ENCODE measurements at places on chromosomes 7 and 10. TPM values are rescaled to one million over a fixed set of nuclear protein-coding genes. Genes with fewer than 3 reads are reported as not detected.

The PTF1A gene
- not detected for total RNA-seq

The RELN gene
- 1.4 TPM for total RNA-seq

The NIPSNAP2 gene
- 258 TPM for total RNA-seq

The CRHR2 gene
- total RNA-seq = not detected

The FEZF1 gene
- not detected for total RNA-seq

The NODAL gene
- total RNA-seq = not detected

The NXPH1 gene
- total RNA-seq = not detected

The VGF gene
- total RNA-seq = not detected

The NUTM2E gene
- total RNA-seq = 0.19 TPM

The WDFY4 gene
- total RNA-seq = 2.4 TPM

The STEAP2 gene
- total RNA-seq = 46.3 TPM

The SLC25A28 gene
- 50.6 TPM for total RNA-seq

GRCh38 chr10:30188556-30189237 lies 129.3 kb upstream of the JCAD start:
- no peak for DNase-seq

- DNase-seq = peak; percentile 89
Measured at GRCh38 chr10:42866115-42866995, 83.8 kb downstream of the BMS1 start.

- peak; percentile 23 for DNase-seq
Measured at GRCh38 chr7:94391726-94392392, 2.8 kb upstream of the COL1A2 start.

DNA sequence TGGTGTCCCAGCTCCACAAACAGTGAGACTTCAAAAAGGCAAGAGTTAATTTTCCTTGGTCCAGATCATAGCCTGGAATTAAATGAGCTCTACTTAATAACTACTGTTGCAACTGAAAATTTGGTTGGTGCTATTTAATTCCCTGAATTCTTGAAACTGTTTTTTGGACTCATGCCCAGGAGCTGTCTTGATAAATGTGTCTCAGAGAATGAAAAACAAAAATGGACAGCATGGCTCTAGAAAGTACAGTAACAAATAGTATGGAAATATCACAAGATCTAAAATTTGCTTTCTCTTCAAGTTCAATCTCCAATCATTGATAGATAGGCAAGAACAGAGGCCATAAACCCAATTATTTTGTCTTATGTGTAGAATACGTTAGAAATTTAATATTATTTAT lies 42.5 kb downstream of the CCDC71L start:
- no peak for DNase-seq

DNA sequence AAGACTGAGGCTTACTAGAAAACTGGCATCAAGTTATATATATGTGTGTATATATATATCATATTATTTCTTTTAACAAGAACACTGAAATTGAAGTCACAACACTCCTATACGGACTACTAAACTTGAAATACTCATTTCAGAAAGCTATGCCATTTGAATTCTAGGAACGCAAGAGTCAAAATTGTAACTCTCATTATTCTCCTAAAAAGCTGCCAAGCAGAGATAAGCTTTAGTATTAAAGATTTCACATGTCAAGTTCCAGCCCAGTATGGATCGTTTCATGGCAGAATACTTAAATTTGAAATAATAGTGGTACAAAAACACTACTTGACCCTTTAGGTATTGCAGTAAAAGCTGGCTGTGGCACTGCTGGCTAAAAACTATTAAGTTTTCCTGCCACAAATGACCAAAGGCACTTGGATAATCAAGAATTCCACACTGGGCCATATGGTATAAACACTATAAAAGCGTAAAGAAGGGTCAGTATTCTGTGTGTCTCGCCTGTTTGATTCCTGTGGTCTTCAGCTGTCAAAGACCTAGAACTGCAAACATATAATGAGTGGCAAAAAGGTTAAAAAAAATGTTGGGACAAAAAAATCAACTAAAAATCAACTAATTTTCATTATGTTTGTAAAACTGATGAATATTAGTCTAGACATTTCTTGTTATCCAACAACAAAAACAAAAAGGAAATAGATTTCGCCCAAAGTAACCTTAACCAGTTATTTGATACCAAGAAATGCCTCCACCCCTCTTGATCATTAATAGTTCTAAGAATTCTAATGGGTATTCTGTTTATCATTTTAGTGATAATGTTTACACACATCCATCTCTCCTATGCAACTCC lies 2.4 kb downstream of the CCDC71L start:
- DNase-seq = no peak

- no peak for DNase-seq
Measured at GRCh38 chr10:74223755-74224529, 72.9 kb downstream of the ADK start.

- no peak for DNase-seq
Measured at GRCh38 chr7:76261931-76262330, 40.5 kb upstream of the HSPB1 start.

DNA sequence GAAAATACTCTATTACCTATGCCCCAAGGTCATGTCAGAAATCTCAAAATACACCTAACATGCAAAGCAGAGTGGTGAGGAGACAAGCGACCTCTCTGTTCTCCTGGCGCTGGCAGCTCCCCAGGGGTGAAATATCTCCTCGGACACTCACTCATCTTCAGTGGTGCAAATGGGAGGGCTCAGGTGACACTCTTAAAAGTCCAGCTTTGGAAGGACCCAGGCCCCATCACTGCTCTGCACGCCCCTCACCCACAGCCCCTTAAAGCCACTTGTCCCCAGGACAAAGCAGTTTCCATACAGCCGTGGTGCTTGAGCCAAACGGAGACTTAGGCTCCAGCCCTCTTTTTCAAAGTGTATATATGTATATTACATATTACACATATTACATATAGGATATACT lies 12.4 kb downstream of the PRKAG2 start:
- DNase-seq = no peak

GRCh38 chr7:117114272-117114671 lies 161.0 kb downstream of the ST7 start:
- DNase-seq = no peak

- no peak for DNase-seq
Measured at GRCh38 chr10:269440-270074, 134.3 kb downstream of the ZMYND11 start.

- no peak for DNase-seq
Measured at GRCh38 chr7:27149842-27150567, 2.4 kb downstream of the HOXA3 start.

DNA sequence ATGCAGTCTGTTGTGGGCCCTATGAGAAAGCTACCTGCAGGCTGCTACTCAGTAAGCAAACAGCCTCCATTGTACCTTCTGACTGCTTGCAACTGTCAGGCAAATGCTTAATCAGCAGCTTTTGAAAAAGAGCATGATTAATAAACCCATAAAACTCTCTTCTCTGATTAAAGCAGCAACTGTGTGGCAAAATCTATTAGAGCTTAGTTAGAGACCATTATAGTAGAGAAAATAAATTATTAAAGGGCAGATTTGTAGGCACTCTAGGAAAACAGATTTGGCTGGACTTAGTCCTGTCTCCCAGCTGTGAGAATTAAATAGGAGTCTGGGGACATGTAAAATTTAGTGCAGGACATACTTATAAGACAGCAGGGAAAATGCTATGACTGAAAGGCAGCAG lies 132.5 kb upstream of the WNT16 start:
- DNase-seq = no peak

- peak; percentile 83 for DNase-seq
Measured at GRCh38 chr10:36188080-36188453, 546.0 kb upstream of the FZD8 start.

- DNase-seq = no peak
Measured at GRCh38 chr7:47743965-47744591, 162.2 kb upstream of the TNS3 start.

- no peak for DNase-seq
Measured at GRCh38 chr10:17316488-17317170, 88.6 kb downstream of the VIM start.

- no peak for DNase-seq
Measured at GRCh38 chr10:44390585-44391072, 5.7 kb upstream of the CXCL12 start.

GRCh38 chr10:63760708-63761047 lies 239.5 kb downstream of the REEP3 start:
- no peak for DNase-seq

GRCh38 chr7:141640239-141640840 lies 61.6 kb downstream of the DENND11 start:
- no peak for DNase-seq

Data from right cardiac atrium (tissue), 5 donors.